ENCODE measurements at places on chromosomes 11 and 22.

GRCh38 chr11:45238724-45239123, 47.4 kb downstream of the SYT13 start:
- peak; percentile 15 for DNase-seq

- DNase-seq, result peak; percentile 36
Observed at GRCh38 chr11:47248304-47248663, 330 bp downstream of the ACP2 start.

DNA sequence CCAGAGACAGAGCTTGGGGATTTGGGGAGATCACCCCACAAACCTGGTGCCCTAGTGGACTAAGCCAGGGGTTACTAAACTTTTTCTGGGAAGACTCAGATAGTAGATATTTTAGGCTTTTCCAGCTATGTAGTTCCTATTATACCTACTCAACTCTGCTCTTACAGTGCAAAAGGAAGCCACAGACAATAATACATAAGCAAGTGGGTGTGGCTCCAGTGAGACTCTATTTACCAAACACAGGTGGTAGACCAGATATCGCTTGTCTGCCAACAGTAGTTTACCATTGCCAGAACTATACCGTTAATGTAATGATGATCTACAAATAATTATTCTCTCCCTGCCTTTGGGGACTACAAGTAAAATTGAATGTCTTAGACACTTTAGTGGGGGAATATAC, 6.9 kb downstream of the LDHC start:
- DNase-seq, result no peak

GRCh38 chr22:46364341-46365165, 29.0 kb downstream of the TRMU start:
- DNase-seq, result no peak

GRCh38 chr11:3214420-3214699, 4.3 kb downstream of the MRGPRG start:
- no peak for DNase-seq

GRCh38 chr11:26983645-26984044, 10.3 kb upstream of the FIBIN start:
- no peak for DNase-seq

GRCh38 chr11:131163613-131164012, 206.8 kb upstream of the NTM start:
- DNase-seq, result no peak

GRCh38 chr11:24866743-24867142, 369.9 kb downstream of the LUZP2 start:
- no peak for DNase-seq

GRCh38 chr11:121636800-121637176, 184.0 kb upstream of the SORL1-AS1 start:
- DNase-seq, result no peak

DNA sequence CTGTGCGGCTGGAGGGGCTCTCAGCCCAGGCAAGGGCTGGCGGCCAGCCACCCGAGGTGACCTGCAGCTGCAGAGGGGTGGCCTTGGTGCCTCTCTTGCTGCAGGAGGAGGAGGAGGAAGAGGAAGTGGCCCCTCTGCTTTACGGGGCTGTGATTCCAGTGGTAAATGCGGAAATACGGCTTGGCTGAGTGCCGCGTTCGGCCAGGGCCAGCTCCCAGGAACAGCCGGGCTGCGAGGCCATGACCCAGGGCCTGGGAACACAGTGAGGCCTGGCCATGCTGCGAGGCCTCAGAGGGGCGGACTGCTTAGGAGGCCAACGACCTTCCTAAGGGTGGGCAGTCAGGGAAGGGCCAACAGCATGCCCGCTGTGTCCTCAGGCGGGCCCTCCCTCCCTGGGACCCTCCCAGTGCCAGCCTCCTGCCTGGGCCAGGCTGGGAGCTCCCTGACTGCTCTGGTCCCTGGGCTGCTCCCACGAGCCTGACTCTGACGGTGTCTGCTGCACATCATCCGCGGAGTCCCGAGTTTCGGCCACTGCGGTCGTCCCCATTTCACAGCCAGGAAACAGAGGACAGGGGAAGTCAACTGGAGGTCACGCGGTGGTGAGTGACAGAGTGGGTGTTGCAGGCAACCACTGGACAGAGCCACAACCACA, 20.8 kb upstream of the PPARA start:
- DNase-seq, result no peak

GRCh38 chr11:67382276-67383136, 9.1 kb upstream of the CLCF1 start:
- peak; percentile 63 for DNase-seq

DNA sequence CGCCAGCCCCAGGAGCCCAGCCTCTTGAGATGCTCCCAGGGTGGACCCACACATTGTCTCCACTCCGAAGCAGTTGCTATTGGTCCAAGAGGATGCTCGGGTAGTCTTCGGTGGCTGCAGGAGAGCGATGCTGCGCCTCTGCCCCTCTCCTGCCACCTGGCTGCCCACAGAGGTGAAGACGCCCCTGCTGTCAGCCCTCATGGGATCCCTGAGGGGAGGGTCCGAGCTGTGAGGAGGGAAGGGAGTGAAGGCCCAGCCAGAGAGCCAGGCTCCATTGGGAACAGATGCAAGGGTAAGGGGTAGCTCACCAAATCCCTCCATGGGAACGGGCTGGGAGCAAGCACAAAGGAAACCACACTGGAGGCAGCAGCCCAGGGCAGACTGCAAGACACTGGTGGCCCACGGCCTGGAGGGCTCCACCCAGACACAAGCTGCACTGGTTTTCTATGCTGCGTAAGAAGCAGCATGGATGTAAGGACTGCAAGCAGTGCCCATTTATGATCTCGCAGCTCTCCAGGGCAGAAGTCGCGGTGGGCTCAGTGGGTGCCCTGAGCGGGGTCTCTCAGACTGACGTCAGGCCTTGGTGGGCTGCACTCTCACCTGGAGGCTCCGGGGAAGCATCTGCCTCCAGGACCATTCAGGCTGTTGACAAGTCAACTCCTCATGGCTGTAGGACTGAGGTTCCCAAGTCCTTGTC, 15.7 kb downstream of the TSPAN32 start:
- no peak for DNase-seq

- DNase-seq, result peak; percentile 10
Observed at GRCh38 chr11:65448074-65448417, 25.4 kb downstream of the NEAT1 start.

DNA sequence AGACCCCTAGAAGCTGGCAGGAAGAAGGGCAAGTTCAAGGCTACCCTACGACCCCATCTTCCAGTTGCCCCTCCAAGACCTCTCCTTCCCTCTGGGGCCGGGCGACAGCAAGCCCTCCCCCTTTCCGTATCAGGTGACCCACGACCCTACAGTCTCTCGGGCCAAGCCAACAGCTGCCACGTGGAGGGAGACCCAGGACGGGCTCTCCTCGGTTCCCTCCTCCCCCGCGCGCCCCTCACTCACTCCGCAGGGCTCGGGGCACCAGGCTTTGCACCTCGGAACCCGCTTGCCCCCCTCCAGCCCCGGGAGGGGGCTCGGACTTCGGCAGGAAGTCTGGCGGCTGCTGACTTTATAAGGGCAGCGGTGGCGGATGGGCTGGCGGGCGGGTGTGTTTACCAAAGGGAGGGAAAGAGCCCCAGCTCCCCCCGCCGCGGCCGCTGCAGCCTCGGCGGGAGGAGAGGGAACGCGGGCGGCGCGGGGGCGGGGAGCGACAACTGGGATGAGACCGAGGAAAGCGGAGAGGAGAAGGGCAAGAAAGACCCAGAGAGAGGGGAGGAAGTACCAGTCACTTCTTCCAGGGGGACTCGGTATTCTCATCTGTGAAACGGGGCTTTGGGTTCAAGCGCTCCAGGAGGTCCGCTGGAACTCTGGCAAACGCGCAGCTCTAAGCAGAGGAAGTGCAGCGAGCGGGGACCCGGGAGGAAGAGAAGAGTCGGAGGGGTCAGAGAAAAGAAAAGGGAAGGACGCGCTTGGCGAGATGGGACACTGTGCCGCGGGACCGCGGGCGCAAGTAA, 767 bp downstream of the SLC43A1 start:
- DNase-seq, result peak; percentile 30

- DNase-seq, result no peak
Observed at GRCh38 chr22:17228725-17229126, 9.5 kb upstream of the ADA2 start.

DNA sequence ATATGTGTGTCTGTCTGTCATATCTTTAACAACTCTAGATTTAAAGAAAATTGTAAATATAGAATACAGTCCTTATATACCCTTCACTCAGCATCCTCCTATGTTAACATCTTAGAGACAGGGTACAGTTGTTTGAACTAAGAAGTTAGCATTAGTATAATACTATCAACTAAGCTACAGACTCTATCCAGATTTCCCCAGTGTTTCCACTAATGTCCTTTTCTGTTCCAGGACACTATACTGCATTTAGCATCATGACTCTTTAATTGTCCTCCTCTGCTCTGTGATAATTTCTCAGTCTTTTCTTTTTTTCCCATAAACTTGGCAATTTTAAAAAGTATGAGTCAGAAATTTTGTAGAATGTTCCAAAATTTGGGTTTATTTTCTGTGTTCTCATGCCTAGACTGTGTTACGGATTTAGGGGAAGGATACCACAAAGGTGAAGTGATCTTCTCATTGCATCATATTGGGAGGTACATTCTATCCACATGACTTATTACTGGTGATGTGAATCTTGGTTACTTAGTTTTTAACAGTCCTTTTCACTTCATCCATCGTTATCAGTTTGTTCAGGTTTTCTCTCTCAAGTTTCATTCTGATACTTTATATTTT, 168.4 kb downstream of the SBF2 start:
- DNase-seq, result peak; percentile 18

DNA sequence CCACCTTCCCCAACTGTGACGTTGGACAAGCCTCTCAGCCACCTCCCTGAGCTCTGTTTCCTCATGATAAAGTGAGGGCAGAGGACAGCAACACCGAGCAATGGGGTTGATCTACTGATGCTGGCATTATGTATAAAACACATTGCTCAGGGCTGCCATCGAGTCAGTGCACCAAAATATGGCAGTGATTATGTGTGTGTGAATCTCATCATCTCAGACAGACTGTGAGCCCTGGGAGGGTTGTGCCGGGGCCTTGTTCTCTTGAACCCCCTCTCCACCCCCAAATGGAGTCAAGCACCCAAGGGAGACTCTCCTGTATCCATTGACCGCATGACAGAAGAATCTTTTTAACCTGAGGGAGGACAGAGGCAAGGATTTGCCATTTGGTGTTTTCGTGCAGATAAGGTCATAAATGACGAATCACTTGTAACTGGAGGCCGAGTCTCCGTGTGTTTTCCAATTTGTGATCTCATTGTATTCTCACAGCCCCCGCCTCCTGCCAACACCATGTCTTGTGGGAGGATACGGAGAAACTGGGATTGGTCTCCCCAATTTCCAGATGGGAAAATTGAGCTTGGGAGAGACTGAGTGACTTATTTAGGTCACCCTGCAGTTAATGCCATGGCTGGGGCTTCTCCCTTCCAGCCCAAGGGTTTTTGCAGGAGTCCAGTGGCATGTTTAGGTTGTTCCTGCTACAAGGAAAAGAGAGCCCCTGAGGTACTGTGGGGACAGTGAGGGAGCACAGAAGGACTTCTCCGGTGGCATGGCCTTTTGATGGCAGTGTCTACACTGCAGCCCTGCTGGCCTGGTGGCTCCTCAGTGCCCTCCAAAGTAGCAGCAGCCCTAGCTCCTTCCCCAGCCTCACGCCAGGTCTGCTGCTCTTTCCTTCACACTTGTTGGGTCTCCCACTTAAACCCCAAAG, 52.4 kb downstream of the CHRDL2 start:
- DNase-seq, result no peak

- no peak for DNase-seq
Observed at GRCh38 chr11:34624069-34624468, 3.2 kb downstream of the EHF start.

DNA sequence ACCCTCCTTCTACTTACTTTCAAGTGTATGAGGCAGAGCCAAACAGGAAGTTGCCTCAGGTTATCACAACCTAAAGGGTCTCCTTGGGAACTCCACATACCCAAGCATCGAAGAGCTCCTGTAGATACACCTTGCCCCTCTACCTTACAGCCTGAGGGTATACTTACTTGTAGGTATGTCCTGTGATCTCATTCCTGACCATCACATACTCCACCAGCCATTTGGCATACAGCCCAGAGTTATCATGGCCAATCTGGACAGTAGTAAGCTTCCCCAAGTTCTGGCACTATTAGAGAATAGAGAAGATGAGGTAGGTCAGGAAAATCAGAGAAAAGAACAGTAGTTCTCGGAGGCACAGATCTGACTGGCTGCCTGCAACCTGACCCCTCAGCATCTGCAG, 53.4 kb upstream of the SCUBE2 start:
- no peak for DNase-seq

- DNase-seq, result no peak
Observed at GRCh38 chr22:26045860-26046259, 123.4 kb upstream of the SEZ6L start.

Measured in HCEC 1CT (cell line).